ENCODE measurements at places on chromosomes 7 and 10.

- DNase-seq, result no peak
Observed at GRCh38 chr10:48608279-48608681, 3.4 kb upstream of the ARHGAP22 start.

DNA sequence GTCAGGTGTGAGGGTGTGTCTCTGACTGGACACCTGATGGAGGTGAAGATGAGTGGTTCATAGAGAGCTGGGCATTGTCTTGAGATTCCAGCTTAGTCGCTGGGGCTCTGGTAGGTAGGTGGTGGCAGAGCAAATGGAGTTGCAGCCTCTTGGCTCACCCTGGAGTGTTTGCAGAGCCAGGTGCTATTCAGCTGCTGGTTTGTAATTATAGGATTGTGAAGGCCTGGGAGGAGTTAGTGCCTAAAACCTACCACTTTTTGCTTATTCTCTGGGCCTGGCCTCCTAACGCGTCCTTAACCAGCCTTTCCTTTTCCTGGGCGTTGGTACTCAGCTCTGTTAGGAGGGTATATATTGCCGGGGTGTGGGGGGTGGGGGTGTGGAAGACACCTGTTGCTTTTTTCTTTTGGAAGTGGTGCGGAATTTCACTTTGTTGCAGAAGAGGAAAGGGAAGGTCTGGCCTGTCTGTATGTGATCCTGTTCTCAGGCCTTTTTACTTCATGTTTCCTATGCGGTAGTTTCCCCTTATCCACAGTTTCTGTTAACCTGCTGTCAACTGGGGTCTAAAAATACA, 3.2 kb downstream of the PPRC1 start:
- no peak for DNase-seq

DNA sequence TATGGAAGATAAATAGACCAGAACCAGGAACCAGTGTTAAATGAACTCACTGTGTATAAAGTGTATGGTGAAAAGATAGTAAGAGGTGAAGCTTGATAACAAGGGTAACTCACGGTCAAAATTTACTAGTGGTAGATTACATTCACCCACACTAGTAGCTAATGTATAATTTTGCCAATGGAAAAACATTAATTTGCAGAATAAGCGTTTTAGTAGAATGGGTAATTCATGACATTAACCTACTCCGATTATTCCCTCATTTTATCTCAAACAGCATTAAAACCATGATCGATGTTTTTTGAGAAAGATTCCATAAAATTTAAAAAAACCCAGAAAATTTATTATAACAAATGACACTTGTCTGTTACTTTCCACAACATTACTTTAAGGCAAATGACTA, 57.7 kb upstream of the PPP1R3A start:
- no peak for DNase-seq

DNA sequence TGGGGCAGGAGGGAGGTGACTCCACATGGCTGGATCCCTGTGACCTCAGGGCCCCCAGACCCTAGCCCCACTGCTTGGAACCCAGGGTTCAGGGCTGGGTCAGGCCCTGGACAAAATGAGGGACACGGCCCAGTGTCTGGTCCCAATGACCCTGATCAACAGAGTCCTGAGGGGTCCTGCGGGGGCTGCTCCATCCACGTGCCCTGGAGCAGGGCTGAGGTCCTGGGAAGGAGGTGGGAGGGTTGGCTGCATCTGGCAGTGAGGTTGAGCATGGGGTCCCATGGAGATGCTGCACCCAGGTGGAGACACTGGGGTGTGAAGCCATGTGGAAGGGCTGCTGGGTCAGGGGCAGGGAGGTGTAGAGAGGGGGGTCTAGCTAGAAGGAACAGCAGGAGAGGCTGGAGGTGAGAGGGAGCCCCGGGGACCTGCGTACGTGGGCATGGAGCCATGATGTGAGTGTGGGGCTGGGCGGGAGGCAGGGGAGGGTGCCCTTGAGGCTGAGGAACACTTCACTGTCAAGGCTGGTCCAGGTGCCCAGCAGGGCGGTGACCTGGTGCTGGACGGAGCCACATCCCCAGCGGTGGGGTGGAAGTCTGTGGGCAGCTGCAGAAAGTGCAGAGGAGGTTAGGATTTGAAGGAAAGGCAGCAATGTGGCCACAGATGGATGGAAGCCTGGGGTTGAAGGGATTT, 604 bp downstream of the SCART1 start:
- DNase-seq, result no peak

DNA sequence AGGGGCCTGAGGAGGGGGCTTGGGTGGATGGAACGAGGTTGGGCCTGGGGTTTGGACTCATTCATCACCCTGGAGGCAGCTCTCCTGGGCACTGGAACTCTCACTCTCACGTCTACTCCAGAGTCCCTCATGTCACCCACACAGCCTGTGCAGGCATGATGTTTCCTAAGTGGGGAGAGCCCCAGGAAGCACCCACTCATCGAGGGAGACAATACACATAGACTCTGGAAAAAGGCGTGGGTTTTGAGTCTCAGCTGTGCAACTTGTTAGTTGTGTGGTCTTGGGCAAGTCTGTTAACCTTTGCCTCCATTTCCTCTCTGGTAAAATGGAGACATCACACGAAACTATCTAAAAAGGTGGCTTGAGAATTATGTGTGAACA, 25.9 kb upstream of the RBM20 start:
- DNase-seq, result no peak

DNA sequence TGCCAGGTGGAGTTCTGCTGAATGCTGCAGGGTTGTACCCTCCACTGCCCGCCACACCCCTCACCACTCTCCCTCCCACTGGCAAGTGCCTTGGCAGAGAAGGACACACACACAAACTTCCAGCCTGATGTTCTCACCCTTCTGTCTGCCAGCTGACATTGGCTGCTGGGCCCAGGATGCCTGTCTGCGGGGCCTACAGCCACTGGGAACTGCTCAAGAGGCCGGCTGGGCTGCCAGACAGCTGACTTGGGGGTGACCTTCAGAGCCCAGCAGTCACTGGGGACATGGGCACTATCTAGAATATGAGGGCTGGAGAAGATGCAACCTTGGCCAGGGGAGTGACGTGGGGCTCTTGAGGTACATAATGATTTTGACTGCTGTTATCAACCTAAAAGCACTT, 157.1 kb downstream of the SH3PXD2A start:
- DNase-seq, result no peak

DNA sequence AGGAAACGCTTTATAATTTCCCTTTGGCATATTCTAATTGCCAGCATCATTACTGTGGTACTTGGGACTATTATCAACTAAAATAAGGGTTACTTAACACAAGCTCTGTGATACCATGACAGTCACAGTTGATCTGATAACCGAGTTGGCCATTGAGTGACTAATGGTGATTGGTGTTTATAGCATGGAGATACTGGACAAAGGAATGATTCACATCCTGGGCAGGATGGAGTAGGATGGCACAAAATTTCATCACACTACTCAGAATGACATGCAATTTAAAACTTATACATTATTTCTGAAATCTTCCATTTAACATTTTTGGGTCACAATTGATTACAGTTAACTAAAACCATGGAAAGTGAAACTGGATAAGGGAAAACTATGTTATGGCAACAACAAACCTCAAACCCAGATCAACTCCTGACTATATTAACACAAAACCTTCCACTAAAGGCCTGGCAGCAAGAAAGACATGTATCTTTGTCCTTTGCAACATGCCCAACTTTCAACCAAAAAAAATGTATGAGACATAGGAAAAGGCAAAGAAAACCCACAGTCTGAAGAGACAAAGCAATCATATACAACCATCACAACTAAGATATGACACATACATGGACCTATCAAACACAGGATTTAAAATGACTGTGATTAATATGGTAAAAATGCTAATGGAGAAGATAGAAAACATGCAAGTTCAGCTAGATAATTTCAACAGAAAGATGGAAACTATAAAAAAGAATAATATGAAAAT, 208.5 kb upstream of the NRP1 start:
- DNase-seq, result no peak

- DNase-seq, result no peak
Observed at GRCh38 chr10:24177636-24178035, 31.3 kb upstream of the KIAA1217 start.

DNA sequence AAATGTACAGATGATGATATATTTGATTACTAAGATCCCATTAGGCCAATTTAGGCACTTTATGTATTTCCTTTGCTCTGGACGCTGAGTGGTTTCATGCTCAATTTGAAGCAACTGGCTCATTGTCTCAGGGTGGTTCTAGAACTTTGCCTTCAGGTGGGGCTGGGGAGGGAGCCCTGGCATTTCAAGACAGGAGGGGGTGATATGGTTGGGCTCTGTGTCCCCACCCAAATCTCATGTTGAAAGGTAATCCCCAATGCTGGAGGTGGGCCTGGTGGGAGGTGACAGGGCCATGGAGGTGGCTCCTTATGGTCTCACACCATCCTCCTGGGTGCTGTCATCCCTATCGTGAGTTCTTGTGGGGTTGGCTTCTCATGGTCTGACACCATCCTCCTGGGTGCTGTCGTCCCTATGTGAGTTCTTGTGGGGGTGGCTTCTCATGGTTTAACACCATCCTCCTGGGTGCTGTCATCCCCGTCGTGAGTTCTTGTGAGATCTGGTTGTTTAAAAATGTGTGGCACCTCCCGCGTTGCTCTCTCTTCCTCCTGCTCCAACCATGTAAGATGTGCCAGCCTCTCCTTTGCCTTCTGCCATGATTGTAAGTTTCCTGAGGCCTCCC, 151.5 kb upstream of the KLF6 start:
- DNase-seq, result no peak

DNA sequence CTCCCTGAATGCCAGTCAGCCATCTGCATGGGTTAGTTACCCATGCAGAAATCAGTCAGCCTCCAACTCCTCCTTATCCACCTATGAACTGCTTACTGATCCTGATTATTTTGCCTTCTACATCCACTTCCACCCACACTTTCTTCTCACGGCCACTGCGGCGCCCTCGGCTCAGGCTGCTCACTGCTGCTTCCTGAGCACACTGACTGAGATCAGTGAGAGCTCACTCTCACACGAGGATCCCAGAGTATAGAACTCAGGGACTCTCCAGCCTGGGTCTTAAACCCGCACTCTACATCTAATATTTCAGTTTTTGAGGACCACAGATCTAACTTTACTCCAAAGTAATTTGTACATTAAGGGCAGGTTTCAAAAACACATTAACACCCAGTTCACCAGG, 64.4 kb downstream of the GRB10 start:
- DNase-seq, result no peak

GRCh38 chr10:132575320-132576201, 38.0 kb downstream of the INPP5A start:
- no peak for DNase-seq

GRCh38 chr10:14487488-14487883, 156.8 kb upstream of the FRMD4A start:
- DNase-seq, result no peak

- DNase-seq, result no peak
Observed at GRCh38 chr10:29763396-29763795, 128.6 kb upstream of the SVIL start.

GRCh38 chr10:59865101-59865500, 41.3 kb downstream of the CCDC6 start:
- DNase-seq, result no peak

DNA sequence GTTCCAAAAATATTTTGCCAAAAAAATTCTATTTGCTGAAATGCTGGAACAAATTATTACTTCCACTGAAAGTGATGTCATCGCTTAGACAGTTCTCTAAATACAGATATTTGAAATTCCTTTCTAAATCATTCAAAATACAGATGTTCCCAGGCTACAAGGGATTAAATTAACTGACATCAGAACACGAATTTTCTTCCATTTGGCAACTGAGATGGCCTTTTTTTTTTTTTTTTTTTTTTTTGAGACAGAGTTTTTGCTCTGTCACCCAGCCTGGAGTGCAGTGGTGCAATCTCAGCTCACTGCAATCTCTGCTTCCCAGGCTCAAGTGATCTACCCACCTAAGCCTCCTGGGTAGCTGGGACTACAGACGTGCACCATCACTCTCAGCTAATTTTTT, 57.0 kb downstream of the P4HA1 start:
- DNase-seq, result no peak

DNA sequence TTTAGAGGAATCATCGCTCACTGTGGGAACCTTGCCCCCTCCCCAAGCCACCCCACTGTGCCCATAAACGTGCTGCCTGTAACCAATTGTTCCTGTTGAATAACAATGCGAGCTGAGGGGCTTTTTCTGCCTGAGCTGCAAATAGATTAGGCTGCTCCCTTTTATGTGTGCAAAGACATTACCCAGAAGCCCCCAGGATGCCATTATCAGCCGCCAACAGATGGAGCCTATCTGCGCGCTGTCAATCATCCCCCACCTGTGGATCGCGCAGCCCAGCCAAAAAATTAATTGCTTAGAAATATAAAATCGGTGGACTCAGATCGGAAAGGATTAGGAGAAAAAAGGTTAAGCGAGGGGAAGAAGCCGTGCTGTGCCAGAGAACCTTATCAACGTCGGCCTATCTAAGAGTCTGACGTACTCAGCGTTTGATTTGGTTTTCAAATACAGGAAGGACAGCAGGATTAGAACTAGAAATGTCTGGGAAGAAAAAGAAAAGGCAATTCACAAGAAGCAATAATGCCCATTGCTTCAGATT, 167.3 kb upstream of the MYO3A start:
- no peak for DNase-seq

DNA sequence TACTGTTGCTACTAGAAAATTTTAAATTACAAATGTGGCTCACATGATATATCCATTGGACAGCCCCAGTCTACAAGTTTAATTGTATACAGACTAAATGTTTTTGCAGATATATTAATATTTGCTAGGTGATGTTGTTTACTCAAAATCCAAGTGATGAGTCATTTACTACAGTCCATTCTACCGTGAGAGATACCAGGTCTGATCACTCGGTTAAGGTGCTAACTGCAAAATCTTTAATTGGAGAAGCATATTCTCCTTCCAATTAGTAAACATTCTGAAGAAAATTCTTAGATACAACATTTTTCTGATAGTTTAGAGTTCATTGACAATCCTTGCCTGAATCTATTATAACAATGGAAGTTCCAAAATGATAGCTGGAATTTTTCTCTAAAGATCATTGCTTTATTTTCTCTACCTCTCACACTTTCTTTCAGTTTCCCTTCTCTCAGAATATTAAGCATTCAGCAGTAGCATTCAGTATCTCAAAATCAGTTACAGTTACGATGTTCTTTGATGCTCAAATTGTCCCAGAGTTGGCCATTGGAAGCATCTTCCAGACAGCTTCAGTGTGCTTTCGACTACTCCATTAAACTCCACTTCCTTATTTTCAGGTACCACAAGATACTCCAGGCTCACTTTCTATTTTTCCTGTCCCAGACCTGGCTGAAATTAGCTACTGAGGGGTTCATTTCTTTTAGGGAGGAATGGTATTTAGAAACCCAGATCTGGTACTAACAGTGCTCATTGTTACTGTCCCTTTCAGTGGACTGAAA, 2.3 kb downstream of the ABCB1 start:
- no peak for DNase-seq
